ENCODE measurements at places on chromosomes 6 and 20.

GRCh38 chr6:3484946-3485345, 28.1 kb upstream of the SLC22A23 start:
- no peak for DNase-seq

GRCh38 chr6:28433119-28433518, 10.2 kb downstream of the ZSCAN23 start:
- no peak for DNase-seq

GRCh38 chr6:128500014-128500413, 20.4 kb downstream of the PTPRK start:
- DNase-seq: no peak

- peak; percentile 99 for DNase-seq
These were observed 806.3 kb upstream of the GJE1 start for GRCh38 chr6:141326426-141326825.

- no peak for DNase-seq
These were observed 236.9 kb downstream of the GMDS start for GRCh38 chr6:2008383-2008976.

GRCh38 chr6:37319856-37320480, 33.8 kb upstream of the RNF8 start:
- peak; percentile 44 for DNase-seq

DNA sequence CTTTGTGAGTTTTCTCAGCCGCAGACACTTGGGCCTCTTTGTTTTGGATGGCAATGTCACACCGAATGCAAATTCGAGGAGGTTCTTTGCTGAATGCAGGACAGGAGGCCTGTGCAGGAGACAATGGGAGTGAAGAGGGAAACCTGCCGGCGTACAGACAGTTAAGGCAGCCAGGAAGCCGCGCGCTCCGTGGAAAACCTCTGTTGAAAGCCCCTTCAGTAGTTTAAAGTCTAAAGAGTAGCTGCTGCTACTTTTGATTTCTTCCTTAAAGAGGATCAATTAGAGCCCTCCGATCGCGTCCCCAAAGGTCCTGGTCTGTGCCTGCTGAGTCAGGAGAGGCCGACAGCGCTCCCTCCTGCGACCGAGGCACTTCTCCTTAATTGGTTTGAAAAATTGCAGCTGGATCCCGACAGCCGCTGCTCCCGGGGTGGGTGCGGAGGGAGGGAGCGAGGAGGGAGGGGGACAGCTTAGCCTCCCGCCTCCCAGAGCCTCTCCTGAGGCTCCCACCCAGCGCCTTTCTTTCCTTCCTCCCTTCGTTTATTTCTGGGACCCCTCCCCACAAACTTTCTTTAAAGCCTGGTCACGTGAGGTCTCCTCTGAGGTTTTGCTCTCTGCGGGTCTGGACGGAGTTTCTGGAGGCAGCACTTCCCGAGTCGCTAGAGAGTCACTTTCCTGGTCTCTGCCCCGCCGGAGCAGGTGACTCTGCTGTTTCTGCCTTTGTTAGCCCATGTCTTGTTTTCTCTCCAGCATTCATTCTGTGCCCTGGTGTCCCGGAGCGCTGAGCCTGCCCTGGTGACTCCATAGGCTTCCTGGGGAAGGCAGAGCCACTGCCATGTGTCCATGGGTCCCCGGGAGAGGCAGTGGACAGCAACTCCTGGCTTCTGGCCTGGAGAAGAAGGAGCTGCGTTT, 22.3 kb upstream of the RPP40 start:
- DNase-seq: peak; percentile 68

DNA sequence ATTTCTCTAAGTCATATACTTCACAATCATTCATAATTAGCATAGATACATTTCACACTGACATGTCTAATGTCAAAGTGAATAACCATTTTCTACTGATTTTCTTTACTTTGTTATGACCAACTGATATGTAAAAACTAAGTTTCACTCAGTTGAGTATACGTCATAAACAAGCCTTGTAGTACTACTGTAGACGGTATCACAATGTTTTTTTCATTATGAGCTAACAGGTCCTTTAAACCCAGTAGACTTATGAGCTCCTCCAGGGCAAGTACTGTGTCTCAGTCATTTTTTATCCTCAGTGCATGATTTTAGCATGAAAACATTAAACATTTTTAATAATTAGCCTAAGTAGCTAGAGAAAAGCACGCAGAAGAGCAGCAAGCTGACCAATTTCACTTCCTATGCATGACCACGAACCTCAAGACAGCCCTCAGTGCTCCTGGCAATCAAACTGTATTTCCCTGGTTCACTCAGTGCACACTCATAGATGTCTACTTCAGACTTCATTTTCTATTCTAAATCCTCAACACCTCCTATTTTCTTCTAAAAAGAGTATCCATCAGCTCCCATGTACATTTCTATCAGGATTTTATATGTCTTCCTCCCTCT, 32.0 kb upstream of the TFAP2D start:
- DNase-seq: no peak

- peak; percentile 93 for DNase-seq
These were observed 36.2 kb upstream of the RGS17 start for GRCh38 chr6:153167061-153167891.

GRCh38 chr6:82525775-82526495, 162.3 kb downstream of the TPBG start:
- DNase-seq: no peak

DNA sequence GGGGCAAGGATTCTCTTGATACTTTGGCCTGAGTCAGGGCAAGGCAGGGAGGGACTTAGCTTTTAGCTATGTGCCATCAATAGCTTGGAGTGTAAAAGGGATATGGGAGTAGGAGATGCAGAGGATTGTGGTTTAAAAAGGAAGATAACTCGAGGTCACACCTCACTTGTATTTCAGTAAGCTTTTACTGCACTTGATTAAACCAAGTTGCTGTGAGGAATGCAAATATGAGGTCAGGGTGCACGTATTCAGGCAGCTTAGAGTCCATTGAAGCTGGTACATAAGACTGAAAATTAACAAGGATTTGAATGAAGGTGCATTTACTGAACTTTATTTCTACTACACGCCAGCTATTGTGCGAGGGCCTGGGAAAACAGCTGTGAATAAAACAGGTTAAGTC, 32.1 kb downstream of the DSTN start:
- no peak for DNase-seq

GRCh38 chr20:35003211-35004031, 47.8 kb downstream of the MYH7B start:
- no peak for DNase-seq

GRCh38 chr20:20362774-20363433, 5.0 kb upstream of the INSM1 start:
- DNase-seq: no peak

GRCh38 chr20:8373579-8373978, 241.5 kb downstream of the PLCB1 start:
- DNase-seq: no peak

- DNase-seq: no peak
These were observed 34.4 kb upstream of the KIF16B start for GRCh38 chr20:16607364-16608276.

DNA sequence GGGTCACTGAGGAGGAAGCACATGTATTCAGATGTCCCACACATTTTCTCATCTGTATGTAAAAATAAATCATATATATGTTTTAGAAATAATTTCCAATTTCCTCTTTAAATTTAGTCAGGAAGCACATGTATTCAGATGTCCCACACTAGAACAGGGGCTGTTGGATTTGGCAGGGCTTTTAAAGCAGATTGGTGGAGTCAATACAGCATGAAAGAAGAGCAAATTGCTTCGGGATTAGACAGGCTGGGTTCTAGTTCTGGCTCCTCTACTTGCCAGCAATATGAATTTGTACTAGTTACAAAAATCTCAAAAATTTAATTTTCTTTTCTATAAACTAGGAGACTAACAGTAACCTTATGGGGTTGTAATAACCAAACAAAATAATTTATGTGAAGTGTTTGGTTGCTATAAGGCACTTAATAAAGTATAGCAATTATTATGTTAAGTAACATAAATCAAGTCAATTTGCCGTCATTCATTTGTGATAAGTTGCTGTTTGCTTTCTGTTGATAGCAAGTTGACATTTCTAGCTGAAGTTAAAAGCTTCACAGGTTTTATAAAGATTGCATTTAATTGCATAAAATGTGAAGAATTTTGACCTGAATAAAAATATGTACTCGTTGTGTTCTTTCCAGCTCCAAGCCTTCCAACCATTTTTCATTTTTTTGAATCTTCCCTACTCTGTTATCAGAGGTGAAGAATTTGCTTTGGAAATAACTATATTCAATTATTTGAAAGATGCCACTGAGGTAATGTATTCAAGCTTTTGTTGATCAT, 88.9 kb downstream of the CD109 start:
- no peak for DNase-seq

Measured in fibroblast of lung (primary cell).